Activated CD8-positive, alpha-beta memory T cell treated with anti-CD3 and anti-CD28 coated beads, Interleukin-2, amount 10 ng/mL, durations not matched to agents 7 days and 5 days (primary cell): ENCODE measurements at places on chromosomes 2 and 18. TPM values are rescaled to one million over a fixed set of nuclear protein-coding genes. Genes with fewer than 3 reads are reported as not detected.

DNA sequence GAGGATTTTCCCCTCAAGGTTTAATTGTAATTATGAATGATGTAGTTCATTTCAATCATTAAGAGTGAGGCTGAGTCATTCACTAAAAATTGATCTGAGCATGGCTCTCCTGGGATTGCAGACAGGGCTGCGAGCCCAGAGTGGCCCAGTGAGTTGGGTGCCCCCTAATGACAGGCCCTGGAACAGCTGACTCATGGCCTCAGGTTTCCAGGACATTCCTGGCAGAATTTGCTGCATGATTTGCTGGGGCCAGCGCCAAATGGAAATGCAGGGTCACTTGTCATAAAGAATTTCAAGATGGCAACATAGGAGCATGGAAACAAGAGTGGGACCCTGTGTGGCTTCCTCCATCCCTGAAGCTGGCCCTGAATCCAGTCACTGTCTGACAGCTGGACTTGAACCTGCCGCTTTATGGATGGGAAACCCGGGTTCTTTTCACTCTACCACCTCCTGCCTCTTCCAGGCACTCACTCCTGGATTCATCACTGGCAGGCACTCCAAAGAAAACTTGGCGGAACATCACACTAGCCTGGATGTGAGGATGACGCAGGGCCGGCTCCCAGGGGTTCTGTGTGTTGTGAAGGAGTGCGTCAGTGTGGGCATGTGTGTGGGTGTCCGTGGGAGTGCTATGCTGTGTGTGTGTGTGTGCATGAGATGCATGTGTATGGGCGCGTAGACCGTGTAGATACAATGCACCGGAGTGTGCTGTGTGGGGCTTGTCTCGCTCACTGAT, 15.2 kb downstream of the OTOF start:
- no peaks in the 10 kb centered on the region for H3K4me1 ChIP-seq
- no peaks in the 10 kb centered on the region for H3K27me3 ChIP-seq
- no peak for DNase-seq
- no peak overlapping the region for H3K4me3 ChIP-seq
- H3K27ac ChIP-seq = no peak overlapping the region
- peaks cover 11% of the 10 kb centered on the region for H3K36me3 ChIP-seq

- H3K4me1 ChIP-seq = no peaks in the 10 kb centered on the region
- no peak overlapping the region for H3K4me3 ChIP-seq
- no peaks in the 10 kb centered on the region for H3K36me3 ChIP-seq
- H3K27me3 ChIP-seq = no peaks in the 10 kb centered on the region
- no peak for DNase-seq
- no peak overlapping the region for H3K27ac ChIP-seq
These were observed 72.2 kb upstream of the TEX51 start for GRCh38 chr2:126826491-126826890.

DNA sequence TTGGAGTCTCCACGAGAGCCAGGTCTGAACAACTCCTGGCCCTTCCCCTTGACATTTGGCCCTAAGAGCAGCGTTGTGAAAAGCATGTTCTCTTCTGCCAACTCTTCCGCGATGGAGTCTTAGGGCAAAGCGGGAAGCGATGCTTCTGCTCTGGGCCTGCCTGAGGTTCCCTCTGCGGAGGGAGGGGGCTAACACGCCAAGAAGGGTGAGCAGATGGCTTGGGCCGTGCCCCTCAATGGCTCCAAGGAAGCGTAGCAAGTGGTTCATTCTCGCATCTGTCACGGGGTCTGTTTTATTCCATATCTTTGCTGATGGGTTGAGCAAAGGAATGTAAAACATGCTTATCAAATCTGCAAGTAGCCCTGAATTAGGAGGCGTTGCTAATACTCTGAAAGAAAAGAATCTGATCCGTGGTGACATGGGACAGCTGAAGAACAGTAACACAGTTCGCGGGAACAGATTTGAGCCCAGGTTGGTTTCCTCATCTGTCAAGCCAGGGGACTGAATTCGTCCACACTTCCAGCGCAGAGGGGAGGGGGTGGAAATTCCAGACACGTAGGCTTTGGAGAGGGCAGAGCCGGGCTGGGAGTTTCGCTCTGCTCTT, 38.0 kb downstream of the DNMT3A start:
- no peak overlapping the region for H3K27ac ChIP-seq
- DNase-seq = no peak
- no peak overlapping the region for H3K4me3 ChIP-seq
- H3K27me3 ChIP-seq = no peaks in the 10 kb centered on the region

GRCh38 chr2:66691031-66691965, 256.4 kb downstream of the MEIS1 start:
- H3K4me1 ChIP-seq = no peaks in the 10 kb centered on the region
- no peak overlapping the region for H3K27ac ChIP-seq
- DNase-seq = no peak
- no peaks in the 10 kb centered on the region for H3K27me3 ChIP-seq
- no peak overlapping the region for H3K4me3 ChIP-seq

GRCh38 chr18:39994498-39994897, 1960.5 kb upstream of the PIK3C3 start:
- H3K36me3 ChIP-seq = no peaks in the 10 kb centered on the region
- H3K4me1 ChIP-seq = no peaks in the 10 kb centered on the region
- no peak overlapping the region for H3K4me3 ChIP-seq
- no peaks in the 10 kb centered on the region for H3K27me3 ChIP-seq
- H3K27ac ChIP-seq = no peak overlapping the region

DNA sequence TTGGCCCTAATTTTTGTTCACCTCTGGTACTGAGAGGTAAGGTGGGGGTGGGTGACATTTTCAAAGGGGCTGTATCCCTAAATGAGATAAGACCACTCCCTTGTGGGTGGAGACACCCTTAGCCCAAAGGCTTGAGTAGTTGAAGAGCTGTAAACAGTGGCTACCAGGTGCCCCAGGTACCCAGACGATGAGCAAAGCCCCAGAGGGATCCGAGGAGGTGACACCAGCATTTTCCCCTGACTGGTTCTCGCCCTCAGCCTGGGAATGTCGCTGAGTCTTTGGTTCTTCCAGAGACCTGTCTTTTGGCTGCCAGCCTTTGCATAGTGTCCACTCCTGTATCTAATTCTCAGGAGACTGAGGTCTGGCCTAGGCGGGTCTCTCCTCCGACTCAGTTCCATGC, 36.5 kb downstream of the RRM2 start:
- H3K4me1 ChIP-seq = peaks cover 19% of the 10 kb centered on the region
- DNase-seq = no peak
- H3K27me3 ChIP-seq = no peaks in the 10 kb centered on the region
- peak overlapping the region; percentile 75 for H3K27ac ChIP-seq
- H3K36me3 ChIP-seq = peaks cover 10% of the 10 kb centered on the region

DNA sequence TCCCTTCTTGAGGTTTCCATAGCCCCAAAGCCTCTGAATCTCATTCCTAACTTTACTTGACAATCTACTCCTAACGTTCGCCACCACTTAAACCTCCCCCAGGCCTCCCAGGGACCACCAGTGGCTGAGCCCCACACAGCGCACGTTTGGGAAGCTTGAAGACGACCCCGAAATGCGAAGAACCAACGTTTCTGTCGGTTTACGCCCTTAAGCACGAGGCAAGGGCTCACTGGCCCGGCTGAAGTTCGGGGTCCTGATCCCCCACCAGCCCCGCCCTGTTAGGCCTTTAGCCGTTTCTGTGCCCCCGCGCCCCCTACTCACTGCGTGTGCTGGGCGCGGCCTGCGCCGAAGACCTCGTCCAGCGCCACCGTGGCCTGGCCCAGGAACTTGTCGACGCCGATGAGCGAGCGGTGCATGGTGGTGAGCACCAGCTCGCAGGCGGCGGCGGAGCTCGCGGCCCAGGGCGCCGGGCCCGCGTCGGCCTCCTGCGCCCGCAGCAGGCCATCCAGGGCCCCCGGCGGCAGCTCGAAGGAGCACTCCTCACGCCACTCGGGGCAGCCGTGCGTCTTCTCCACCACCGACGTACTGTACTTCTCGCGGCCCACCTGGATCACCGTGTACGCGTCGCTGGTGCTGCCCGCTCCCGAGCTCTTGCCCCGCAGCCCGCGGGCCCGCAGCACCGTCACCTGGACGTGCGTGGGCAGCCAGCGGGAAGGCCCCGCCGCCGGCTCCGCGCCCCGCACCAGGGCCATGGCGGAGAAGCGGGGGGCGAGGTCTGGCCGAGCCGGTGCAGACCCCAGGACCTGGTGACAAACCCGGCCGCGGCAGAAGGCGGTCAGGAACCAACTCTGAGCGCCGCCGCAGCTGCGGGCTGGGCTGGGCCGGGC, 479 bp downstream of the RAB11FIP5 start:
- H3K4me3 ChIP-seq = peak overlapping the region; percentile 66
- no peak overlapping the region for H3K27ac ChIP-seq
- no peak for DNase-seq
- peaks cover 17% of the 10 kb centered on the region for H3K4me1 ChIP-seq
- peaks cover 37% of the 10 kb centered on the region for H3K27me3 ChIP-seq
- H3K36me3 ChIP-seq = no peaks in the 10 kb centered on the region

DNA sequence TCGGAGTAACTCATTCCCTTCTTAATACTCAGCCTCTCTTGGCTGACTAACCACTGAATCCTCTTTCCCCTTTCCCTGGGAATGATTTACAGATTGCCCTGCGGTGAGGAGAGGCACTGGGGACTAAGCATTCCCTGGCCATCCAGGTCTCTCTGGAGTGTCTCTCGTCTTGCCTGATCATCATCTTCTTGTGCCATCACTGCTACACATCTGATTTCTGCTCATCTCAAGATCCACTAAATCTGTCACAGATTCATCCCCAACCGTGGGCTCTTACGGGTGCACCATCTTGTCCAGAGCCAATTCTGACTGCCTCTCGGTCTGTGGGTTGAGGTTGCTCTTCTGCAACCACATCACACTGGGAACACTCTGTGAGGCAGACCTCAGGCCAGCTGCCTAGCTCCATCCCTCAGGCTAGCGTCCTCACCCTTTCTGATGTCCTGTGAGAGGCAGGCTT, 12.0 kb downstream of the SFTPB start:
- H3K27me3 ChIP-seq = no peaks in the 10 kb centered on the region
- H3K4me3 ChIP-seq = no peak overlapping the region
- H3K27ac ChIP-seq = no peak overlapping the region
- no peak for DNase-seq
- H3K4me1 ChIP-seq = peaks cover 24% of the 10 kb centered on the region
- peaks cover 22% of the 10 kb centered on the region for H3K36me3 ChIP-seq

GRCh38 chr2:11680901-11681721, 11.1 kb upstream of the NTSR2 start:
- no peak for DNase-seq
- peaks cover 5% of the 10 kb centered on the region for H3K4me1 ChIP-seq
- peaks cover 47% of the 10 kb centered on the region for H3K27me3 ChIP-seq
- H3K36me3 ChIP-seq = no peaks in the 10 kb centered on the region
- no peak overlapping the region for H3K27ac ChIP-seq

- H3K4me3 ChIP-seq = no peak overlapping the region
- no peaks in the 10 kb centered on the region for H3K4me1 ChIP-seq
- no peaks in the 10 kb centered on the region for H3K36me3 ChIP-seq
These were observed 31.7 kb downstream of the MTERF4 start for GRCh38 chr2:241070361-241070760.

GRCh38 chr2:149747456-149747855, 159.9 kb upstream of the MMADHC start:
- no peak overlapping the region for H3K4me3 ChIP-seq
- DNase-seq = no peak
- no peaks in the 10 kb centered on the region for H3K4me1 ChIP-seq
- H3K27me3 ChIP-seq = no peaks in the 10 kb centered on the region
- H3K27ac ChIP-seq = no peak overlapping the region

Gene FBXO41
- 28.2 TPM for total RNA-seq

Gene IL36G
- not detected for total RNA-seq

Gene TPO
- 0.18 TPM for total RNA-seq

Gene SH3BP4
- not detected for total RNA-seq

Gene ELOA2
- total RNA-seq = not detected

Gene DNAH6
- 0.63 TPM for total RNA-seq

Gene UBE2F
- 44.1 TPM for total RNA-seq

Gene KLHL30
- total RNA-seq = not detected
